ENCODE measurements at places on chromosomes 6 and 20.

- DNase-seq = no peak
Observed at GRCh38 chr6:46933751-46934150, 12.0 kb upstream of the ADGRF5 start.

DNA sequence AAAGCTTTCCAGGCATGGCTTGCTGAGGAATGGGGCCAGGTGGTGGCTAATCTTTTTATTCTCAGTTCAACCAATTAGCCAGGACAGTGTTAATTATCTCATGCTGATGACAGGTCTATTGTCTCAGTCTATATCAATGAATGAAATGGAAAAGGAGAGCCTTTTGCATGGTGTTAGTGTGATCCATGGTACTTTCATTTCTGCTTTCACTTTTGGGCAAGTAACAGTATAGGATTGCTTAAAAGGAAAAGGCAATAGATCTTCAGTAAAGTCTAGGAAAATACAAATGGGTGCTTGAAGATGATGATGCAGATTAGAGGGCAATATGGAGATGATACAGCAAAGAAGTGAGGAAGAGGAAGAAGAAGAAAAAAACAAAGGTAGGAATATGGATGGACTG is 430.3 kb downstream of the TFAP2A start:
- no peak for DNase-seq

DNA sequence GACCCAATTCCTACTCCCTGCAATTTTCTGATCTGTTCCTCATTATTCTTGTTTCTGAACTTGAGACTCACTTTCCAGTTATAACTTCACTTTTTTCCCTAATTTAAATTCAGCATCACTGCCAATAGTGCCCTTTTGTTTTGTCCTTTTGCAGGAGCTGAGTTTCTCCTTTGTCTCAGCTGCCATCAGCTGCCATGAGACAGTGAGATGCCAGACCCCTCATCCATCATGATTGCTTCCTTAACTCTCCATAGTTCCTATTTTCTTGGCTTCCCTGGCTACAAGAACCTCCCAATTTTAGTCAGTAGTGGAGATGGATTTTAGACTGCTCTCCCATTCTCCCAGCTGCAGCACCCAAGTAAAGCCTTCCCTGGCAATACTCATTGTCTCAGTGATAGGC is 518.1 kb downstream of the HDGFL1 start:
- no peak for DNase-seq

DNA sequence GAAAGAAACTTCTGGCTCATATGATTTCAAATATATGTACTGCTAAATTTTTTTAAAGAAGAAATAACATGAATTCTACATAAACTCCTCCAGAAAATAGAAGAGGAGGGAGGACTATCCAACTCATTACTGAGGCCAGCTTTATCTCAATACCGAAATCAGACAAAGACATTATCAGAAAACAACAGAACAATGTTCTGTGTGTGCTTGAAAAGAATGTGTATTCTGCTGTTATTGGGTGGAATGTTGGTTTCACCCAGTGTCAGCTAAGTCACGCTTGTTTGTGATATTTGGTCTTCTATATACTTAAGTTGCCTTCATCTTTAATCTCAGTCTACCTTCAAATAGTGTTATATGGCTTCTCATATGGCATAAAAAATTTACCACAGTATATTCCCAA is 18.6 kb upstream of the ELOVL2 start:
- DNase-seq = no peak

GRCh38 chr6:170247178-170247701 is 43.6 kb downstream of the DLL1 start:
- DNase-seq = no peak

- peak; percentile 62 for DNase-seq
Observed at GRCh38 chr6:43242908-43243663, at the start of gene TTBK1. TSS of gene TTBK1 (plus strand) at chr6:43243481. CDS start at chr6:43246661, 3,180 bp downstream.

DNA sequence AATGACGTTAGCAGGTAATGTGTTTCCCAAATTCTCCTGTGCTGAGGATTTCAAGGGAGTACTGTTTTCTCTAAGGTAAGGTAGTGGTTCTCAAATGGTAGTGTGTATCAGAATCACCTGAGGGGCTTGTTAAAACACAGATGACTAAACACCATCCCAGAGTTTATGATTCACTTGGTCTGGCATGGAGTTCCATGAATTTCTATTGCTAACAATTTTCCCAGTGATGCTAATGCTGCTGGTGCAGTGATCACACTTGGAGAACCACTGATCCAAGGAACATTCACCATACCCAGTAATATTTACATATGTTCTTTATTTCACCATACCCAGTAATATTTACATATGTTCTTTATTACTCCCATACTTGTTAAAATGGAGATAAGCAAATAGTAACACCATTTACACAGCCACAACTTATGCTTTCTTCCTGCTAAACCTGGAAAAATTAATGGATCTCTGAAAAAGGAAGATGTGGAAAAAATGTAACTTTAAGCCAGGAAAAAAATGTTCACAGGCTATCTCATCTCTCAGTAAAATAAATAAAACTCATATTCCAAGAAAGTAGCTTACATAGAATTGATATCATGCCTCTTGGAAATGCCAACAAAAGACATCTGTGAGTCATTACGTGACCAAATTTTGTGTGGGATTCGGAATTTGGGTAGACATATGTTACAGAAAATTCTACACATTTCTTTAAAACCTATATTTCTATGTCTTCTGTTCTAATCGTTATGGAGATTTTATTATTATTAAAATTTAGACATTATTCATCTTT is 129.5 kb downstream of the MMUT start:
- no peak for DNase-seq

GRCh38 chr20:5153612-5154542 is 27.1 kb downstream of the CDS2 start:
- DNase-seq = no peak

DNA sequence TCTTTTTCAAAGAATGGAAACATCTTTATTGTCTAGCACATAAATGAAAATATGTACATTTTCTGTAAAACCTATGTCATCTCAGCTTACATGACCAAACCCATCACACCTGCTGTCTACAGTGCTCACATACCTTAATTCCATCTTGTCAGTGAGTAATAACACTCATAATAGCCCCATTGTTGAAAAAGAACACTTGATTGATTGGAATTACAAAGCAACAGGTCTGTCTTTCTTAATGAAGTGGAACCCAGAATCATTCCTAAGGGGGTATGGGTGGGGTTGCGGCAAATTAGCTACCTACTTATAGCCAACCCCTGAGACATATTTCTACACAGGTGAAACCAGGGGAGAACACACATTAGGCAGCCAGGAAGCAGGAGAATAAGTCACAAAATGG is 20.2 kb downstream of the ADGRF4 start:
- DNase-seq = no peak

DNA sequence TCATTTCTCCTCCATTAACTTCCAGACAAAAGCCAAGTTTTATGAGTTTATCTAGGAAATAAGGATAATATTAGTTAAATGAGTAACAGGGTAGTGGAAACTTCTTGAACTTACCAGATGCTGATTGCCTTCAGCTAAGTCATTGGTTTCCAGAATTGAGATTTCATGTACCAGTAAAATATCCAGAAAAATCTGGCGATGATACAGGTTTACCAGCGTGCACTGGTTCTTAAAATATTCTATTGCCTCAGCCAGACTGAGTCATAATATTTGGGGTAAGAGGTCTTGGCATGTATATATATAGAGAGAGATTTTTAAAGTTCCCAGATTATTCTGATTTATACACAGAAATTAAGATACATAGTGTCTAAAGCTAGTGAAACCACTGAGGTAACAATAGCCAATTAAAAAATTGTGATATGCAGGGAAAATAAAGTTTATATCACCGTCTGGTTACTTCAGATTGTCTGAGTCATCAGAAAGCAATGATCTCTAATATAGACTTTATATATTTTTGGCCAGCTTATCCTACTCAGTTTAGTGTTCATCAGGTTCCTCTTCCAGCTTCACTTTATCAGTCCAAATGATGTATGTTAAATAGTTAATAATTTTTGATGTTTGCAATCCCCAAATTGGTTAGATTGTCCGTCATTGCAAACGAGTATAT is 39.5 kb upstream of the SDHAF4 start:
- DNase-seq = no peak

DNA sequence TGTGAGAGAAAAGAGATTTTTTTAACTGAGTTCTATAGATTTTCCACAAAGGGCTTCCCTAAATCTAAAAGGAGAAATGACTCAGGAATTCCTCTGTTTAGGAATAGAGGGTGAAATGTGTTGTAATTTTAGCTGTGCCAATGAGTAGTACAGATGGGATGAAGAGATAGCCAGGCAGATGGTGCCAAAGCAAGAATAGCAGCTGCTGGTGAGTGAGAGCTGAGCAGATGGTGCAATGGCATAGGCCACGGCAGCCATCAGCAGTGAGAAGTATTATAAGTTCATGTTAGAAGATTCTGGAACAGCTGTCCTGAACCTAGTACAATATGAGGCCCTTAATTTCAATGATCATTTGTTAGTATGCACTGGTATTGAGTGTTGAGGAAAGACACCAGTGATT is 40.2 kb upstream of the CRISP1 start:
- DNase-seq = no peak

GRCh38 chr20:4169360-4170190 is 154.2 kb upstream of the RNF24 start:
- no peak for DNase-seq

DNA sequence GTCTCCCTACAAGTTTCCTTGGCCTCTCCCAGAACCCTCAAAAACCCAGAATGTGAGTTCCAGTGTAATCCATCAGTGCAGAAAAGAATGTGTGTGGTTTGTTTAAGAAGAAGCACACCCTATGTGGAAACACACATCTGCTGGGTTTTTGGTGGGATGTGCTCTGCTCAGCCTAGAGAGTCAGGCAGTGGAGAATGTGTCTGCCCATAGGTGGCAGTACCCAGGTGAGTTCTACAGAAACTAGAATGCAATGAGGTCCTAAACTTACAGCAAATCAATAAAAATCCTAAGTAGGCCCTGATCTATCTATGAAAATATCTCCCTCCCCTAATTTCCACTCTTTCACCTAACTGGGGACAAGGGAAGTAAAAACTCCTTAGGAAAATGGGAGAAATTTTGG is 437.3 kb downstream of the DHX35 start:
- DNase-seq = no peak
